ENCODE measurements at places on chromosomes 11 and 22.

DNA sequence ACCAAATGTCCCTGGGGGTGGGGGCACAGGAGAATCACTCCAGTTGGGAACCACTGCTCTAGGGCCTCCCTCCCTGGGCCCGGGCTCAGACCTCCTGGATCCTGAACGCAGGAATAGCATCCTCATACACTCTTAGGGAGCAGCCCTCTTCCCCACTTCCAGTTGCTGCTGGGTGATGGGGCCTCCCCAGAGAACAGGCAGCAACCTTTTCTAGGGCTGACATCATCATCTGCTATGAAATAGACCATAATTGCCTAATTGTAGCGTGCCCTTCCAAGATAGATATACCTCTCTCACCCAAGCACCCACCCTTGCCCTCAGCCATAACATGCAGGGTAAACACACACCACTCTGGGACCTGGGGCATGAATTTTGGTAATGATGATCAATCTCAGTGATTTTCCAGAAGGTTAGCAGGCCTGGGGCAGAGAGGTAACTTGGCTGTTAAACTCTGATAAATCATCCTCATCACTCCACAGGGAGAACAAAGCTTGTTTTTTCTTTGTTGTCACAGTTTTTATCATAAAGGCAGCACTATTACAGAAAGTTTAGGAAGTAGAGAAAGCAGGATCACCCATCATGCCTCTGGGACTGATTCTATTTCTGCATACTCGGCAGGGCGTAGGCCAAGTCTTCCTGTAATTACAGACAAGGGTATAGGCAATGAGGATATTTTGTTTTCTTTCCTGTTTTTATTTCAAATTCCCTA is 88.3 kb upstream of the PRDM11 start:
- no peak for DNase-seq

DNA sequence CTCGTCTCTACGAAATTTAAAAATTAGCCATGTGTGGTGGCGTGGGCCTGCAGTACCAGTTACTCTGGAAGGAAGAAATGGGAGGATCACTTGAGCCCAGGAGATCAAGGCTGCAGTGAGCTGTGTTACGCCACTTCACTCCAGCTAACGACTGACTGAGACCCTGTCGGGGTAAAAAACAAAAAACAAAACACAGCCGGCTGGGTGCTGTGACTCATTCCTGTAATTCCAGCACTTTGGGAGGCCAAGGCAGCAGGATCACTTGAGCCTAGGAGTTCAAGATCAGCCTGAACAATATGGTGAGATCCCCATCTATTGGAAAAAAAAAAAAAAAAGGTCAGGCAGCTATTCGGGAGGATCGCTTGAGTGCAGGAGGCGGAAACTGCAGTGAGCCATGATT is 2.4 kb downstream of the PAFAH1B2 start:
- no peak for DNase-seq

- no peak for DNase-seq
Measured at GRCh38 chr11:24828938-24829605, 332.2 kb downstream of the LUZP2 start.

- no peak for DNase-seq
Measured at GRCh38 chr22:17777717-17778044, 3.4 kb upstream of the BID start.

- no peak for DNase-seq
Measured at GRCh38 chr11:7160814-7161489, 72.2 kb downstream of the RBMXL2 start.

- no peak for DNase-seq
Measured at GRCh38 chr11:47264521-47264920, 5.4 kb upstream of the MADD start.

DNA sequence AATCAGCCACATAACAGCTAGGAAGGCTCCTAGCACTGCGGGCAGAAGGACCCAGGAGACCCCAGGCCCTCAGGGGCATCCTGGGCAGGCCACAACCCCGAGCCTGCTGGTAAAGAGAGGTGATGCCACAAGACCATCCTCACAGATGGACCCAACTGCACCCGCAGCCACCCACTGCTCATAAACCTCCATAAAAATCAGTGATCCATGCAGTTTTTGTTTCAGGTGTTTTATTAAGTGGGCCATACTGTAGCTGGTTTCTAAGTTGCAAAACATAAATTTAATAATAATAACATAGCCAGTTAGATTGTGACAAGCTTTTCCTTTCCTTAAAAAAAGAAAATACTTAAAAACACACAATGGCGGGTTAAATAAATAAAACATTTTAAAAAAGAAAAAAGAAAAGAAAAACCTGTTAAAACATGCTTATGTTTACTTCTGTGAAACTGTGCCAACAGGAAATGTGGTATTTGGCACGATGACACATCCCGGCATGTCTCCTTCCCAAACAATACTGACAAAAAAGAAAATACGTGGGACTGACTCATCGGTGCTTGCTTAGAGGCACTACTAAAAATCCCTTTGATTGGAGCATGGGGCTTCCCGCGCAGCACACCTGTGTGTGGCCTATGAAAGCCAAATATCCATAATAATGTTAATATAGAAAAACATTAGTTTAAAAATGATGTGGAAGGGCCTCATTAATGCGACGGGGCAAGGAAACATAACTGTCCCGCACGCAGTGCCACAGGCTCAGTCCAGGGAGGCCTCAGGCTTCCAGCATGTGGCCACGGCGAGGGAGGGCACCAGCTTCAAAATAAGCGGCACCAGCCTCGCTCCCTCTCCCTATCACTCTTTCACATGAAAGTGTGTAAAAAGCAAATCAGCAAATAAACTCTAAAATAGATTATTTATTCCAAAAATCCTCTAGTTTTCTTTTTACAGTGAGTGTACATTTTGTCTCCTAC is 47.5 kb upstream of the SCUBE2 start:
- DNase-seq = peak; percentile 96

DNA sequence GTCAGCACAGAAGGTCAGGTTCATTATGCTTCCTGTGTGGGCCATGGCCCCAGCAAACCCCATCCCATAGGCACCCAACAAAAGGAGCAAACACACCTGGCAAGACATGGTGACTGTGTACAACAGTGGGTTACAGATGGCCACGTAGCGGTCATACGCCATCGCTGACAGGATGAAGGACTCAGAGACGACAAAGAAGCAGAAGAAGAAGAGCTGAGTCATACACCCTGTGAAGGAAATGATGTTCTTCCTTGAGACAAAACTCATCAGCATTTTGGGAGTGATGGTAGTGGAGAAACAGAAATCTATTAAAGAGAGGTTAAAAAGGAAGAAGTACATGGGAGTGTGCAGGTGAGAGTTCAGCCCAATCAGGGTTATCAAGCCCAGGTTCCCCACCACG is 309 bp downstream of the OR8B12 start:
- DNase-seq = no peak

GRCh38 chr22:37162221-37163095 is 12.7 kb upstream of the IL2RB start:
- DNase-seq = no peak

- no peak for DNase-seq
Measured at GRCh38 chr22:22446517-22446916, 62.0 kb downstream of the ZNF280B start.

GRCh38 chr22:32411402-32411801 is 645 bp downstream of the RTCB start:
- no peak for DNase-seq

DNA sequence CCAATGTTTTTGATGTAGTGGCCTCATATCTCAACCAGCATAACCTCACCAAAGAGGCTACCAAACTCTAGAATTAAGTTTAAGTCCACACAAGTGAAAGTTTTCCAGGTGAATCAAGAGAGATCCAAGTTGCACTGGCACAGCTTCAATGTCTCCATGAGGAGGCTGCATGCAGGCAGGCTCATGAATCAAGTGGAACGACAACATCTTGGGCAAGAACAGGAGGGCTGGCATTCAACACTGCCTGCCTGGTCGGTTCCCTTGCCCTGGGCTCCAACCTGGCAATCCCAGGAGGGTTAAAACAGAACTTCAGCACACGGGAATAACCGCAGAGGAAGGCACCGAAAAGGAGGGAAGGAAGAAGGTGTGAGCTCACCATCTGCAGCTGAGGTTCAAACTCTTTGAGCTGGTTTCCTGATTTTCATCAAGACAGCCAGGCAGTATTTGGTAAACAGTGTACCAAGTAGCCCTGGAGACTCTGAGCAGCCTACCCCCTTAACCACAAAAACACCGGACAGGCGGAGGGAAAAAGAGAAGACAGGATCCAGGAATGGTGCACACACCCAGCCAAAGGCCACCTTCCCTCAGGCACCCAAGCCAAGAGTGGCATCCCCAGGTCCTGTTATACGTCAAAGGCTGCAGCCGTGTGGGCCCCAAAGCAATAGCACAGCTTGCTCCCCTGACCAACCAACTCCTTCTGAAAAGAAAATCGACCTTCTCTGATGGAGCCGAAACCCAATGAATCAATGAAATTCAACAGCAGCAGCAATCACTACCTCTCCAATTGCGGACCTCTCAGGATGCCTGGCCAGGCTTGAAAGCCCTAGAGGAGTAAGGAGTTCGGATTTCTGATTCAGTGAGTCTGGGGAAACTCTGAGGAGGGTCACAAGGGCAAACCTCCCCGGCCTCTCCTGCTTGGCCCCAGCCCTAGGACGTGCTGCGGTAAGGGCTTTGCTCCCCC is 1.3 kb downstream of the PACSIN2 start:
- no peak for DNase-seq

- peak; percentile 35 for DNase-seq
Measured at GRCh38 chr11:44927174-44927661, 23.5 kb downstream of the TP53I11 start.

DNA sequence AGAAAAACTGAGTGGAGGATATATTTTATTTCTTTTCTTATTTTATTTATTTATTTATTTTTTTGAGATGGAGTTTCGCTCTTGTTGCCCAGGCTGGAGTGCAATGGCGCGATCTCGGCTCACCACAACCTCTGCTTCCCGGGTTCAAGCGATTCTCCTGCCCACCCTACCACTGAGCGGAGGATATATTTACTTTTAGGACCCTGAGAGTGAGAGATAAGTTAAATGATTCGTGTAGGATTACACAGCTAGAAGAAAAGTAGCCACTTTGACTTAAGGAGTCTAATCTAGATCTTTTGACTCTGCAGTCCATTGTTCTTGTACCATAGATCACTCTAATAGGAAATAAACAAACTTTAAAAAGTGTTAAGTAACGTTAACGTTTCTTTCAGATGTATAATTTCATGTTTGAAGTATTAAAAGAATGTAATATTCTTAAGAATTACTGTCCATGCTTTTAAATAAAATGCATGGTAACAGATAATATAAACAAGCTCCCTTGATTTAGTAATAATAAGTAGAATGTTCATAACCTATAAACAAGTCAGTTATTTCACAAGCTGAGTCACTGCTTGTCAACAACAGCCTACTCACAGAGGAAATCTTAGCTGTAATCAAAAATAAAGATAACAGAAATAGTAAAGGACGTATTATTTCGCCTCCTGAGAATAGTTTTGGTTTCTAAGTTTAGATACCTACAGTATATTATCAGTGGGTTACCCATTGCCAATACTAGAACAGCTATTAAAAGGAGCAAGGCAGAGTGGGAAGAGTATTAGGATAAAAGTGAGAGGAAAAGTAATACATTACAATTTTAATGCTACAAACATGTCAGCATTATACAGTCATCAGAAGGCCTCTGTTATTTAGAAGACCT is 18.6 kb downstream of the USP47 start:
- DNase-seq = no peak

GRCh38 chr11:120021978-120022377 is 115.9 kb downstream of the TRIM29 start:
- no peak for DNase-seq

GRCh38 chr22:28002181-28002700 is 83.2 kb upstream of the PITPNB start:
- DNase-seq = no peak

GRCh38 chr11:10669258-10670033 is 24.1 kb downstream of the IRAG1 start:
- peak; percentile 70 for DNase-seq

GRCh38 chr11:76677458-76677765 is 6.9 kb upstream of the LRRC32 start:
- DNase-seq = no peak

DNA sequence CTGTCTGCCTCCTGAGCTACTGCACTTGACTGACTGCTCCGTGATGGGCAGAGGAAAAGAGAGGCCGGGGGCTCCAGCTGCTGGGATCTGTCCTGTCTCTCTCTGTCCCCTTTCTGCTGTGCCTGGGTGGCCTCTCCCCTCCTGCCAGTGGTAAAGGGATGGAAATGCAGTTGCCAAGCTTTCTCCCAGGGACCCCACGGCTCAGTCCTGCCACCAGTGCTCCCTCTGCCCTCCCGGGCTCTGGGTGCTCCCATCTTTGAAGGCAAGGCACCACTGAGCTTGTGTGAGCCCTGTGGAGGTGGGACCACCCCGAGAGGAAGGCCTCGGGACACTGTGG is 32.0 kb downstream of the NADSYN1 start:
- DNase-seq = no peak
